ENCODE measurements at places on chromosomes 7 and 10. TPM values are rescaled to one million over a fixed set of nuclear protein-coding genes. Genes with fewer than 3 reads are reported as not detected.

GRCh38 chr10:103643381-103643780 lies 149.9 kb downstream of the NEURL1 start:
- H3K4me1 ChIP-seq = no peaks in the 10 kb centered on the region
- no peaks in the 10 kb centered on the region for H3K27me3 ChIP-seq
- no peak overlapping the region for H3K27ac ChIP-seq
- H3K4me3 ChIP-seq = no peak overlapping the region

XRCC2 gene
- total RNA-seq = 0.05 TPM

PRSS37 gene
- not detected for total RNA-seq

MYO3A gene
- total RNA-seq = 2.9 TPM

- H3K27me3 ChIP-seq = peaks cover 7% of the 10 kb centered on the region
- no peaks in the 10 kb centered on the region for H3K4me1 ChIP-seq
- H3K27ac ChIP-seq = no peak overlapping the region
- H3K36me3 ChIP-seq = no peaks in the 10 kb centered on the region
- no peak for DNase-seq
- H3K4me3 ChIP-seq = peak overlapping the region; percentile 54
These were observed 83.6 kb upstream of the MKI67 start for GRCh38 chr10:128209862-128210214.

- no peak overlapping the region for H3K27ac ChIP-seq
- H3K4me1 ChIP-seq = no peaks in the 10 kb centered on the region
- H3K4me3 ChIP-seq = no peak overlapping the region
- no peaks in the 10 kb centered on the region for H3K36me3 ChIP-seq
- no peak for DNase-seq
These were observed 459.1 kb downstream of the PTPRN2 start for GRCh38 chr7:158128572-158128971.

DNA sequence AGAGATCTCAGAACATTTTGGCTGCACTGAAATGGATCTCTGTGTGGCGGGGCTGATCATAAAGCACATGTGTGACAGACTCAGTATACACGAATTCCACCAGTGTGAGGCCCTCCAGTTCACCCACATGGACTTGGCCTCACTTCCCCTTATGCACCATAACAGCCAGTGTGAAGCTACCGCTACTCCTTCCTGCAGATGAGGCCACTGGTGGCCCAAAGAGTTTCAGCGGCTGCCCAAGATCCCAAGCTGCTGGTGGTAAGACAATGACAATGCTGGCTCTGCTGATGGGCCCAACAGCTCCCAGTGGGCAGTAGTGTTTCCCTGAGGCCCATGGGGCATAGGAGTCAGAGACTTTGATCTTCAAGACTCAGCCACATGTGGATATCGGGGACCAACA lies 21.0 kb upstream of the C10orf71 start:
- H3K4me3 ChIP-seq = no peak overlapping the region
- H3K4me1 ChIP-seq = no peaks in the 10 kb centered on the region
- H3K36me3 ChIP-seq = no peaks in the 10 kb centered on the region
- H3K27me3 ChIP-seq = peaks cover 6% of the 10 kb centered on the region
- no peak for DNase-seq

- H3K4me3 ChIP-seq = no peak overlapping the region
- no peaks in the 10 kb centered on the region for H3K4me1 ChIP-seq
- no peak overlapping the region for H3K27ac ChIP-seq
- no peak for DNase-seq
- no peaks in the 10 kb centered on the region for H3K27me3 ChIP-seq
- no peaks in the 10 kb centered on the region for H3K36me3 ChIP-seq
These were observed 222.9 kb upstream of the KMT2E start for GRCh38 chr7:104791080-104791479.

SVIL gene
- 28.6 TPM for total RNA-seq

DNA sequence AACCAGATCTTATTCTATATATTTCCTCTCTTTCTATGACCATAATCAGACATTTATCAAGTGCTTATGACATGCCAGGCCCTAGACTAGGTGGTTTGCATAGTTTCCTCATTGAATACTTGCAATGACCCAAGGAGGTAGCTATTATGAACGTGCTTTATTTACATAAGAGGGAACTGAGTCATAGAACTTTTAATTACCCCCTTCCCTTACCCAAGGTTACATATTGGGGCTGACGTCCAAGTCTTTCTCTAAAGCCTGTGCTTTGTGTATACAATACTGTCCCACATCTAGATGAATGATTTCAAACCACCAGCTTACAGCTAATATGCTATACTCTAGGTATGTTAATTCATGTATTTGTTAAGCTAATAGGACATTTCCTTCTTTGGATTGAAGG lies 91.9 kb upstream of the NPY start:
- no peak for DNase-seq
- H3K27me3 ChIP-seq = no peaks in the 10 kb centered on the region
- no peaks in the 10 kb centered on the region for H3K36me3 ChIP-seq
- H3K4me1 ChIP-seq = no peaks in the 10 kb centered on the region
- H3K4me3 ChIP-seq = no peak overlapping the region

CALML5 gene
- not detected for total RNA-seq

DNA sequence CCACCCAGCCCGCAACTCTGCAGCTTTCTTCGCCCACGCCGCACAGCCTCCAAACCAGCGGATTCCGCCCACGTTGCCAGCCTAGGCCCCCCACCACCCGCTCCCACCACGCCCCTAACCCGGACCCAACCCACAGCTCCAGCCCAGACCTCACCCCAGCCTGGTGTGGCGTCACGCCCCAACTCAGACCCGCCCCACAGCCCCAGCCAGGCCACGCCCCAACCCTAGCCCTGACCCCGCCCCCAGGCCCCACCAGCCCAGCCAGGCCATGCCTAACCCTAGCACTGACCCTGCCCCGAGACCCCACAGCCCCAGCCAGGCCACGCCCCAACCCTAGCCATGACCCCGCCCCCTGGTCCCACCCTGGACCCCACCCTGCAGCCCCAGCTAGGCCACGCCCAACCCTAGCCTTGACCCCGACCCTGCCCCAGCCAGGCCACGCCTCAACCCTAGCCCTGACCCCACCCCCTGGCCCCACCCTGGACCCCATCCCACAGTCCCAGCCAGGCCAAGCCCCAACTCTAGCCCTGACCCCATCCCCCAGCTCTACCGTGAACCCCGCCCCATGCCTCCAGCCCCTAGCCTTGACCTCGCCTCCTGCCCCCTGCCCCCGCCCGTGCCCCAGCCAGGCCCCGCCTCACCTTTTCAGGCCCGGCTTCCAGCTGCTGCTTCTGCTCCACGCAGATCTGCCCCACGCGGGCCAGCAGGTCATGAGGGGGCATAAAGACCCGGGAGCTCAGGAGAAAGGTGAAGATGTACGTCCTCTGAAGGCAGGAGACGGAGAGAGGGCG lies 64.0 kb downstream of the RASGEF1A start:
- peak; percentile 87 for DNase-seq
- H3K4me3 ChIP-seq = peak overlapping the region; percentile 15
- no peak overlapping the region for H3K27ac ChIP-seq
- H3K4me1 ChIP-seq = no peaks in the 10 kb centered on the region
- H3K27me3 ChIP-seq = no peaks in the 10 kb centered on the region

SPRN gene
- not detected for total RNA-seq

DNA sequence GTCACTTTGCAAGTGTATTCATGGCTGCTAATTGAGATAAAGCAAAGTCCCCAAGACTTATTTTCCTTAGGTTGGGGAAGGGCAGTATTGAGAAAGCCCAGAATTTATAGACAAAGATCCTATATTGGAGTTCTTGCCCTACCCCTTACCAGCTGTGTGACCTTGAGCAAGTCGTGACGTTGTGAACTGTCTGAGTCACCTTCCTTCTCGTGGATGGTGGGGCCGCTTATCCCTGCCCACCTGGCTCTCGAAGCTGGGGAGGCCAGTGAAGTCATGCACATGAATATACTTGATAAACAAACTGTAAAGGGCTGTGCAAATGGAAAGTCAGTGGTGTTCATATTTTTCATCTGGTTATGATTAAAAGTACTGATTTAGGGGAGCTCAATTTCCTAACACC lies 127.4 kb downstream of the TACC2 start:
- no peak overlapping the region for H3K27ac ChIP-seq
- no peaks in the 10 kb centered on the region for H3K4me1 ChIP-seq
- H3K27me3 ChIP-seq = no peaks in the 10 kb centered on the region
- H3K4me3 ChIP-seq = no peak overlapping the region
- H3K36me3 ChIP-seq = no peaks in the 10 kb centered on the region

LRRD1 gene
- not detected for total RNA-seq

DNA sequence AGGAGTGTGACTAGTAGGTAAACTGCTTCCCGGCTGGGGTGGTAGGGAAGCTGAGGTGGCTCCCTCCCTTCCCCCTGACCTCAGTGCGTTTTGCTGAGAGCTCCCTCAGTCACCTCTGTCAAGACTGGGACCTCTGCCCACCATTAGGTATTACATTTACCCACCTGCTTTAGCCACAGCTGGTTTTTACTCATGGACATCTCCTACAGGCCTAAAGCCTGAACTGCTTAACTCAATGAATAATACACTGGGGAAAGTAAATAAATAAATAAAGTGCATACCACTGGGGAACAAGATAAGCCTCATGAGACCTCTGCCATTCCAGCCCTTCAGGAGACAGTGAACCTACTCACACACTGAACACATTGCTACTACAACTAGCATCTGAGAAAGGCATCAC lies 38.9 kb upstream of the CDK13 start:
- DNase-seq = no peak
- H3K4me1 ChIP-seq = no peaks in the 10 kb centered on the region
- no peak overlapping the region for H3K4me3 ChIP-seq
- no peaks in the 10 kb centered on the region for H3K36me3 ChIP-seq
- no peak overlapping the region for H3K27ac ChIP-seq

DNA sequence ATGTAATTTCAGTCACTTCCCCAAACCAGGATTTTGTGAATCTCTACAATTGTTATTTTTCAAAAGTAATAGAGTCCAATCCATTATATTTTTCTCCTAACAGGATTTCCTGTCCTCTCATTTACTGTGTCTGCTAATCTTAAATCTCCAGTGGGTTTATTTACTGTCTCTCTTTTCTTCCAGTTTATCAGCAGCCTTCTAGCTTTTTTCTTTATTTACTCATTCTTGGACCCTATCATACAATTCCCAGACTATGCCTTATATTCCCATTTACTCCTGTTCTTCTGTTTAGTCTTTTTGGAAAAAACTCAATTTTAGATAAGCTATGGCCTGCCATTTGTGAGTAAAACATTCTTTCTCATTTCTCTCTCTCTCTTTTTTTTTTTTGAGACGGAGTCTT lies 94.7 kb downstream of the STK31 start:
- no peak overlapping the region for H3K27ac ChIP-seq
- no peak for DNase-seq
- no peaks in the 10 kb centered on the region for H3K4me1 ChIP-seq
- no peaks in the 10 kb centered on the region for H3K27me3 ChIP-seq

- H3K4me1 ChIP-seq = no peaks in the 10 kb centered on the region
- no peak overlapping the region for H3K4me3 ChIP-seq
- H3K27ac ChIP-seq = no peak overlapping the region
- no peak for DNase-seq
- no peaks in the 10 kb centered on the region for H3K36me3 ChIP-seq
These were observed 82.9 kb downstream of the ST7 start for GRCh38 chr7:117036053-117036669.

MSS51 gene
- total RNA-seq = 0.28 TPM

DNA sequence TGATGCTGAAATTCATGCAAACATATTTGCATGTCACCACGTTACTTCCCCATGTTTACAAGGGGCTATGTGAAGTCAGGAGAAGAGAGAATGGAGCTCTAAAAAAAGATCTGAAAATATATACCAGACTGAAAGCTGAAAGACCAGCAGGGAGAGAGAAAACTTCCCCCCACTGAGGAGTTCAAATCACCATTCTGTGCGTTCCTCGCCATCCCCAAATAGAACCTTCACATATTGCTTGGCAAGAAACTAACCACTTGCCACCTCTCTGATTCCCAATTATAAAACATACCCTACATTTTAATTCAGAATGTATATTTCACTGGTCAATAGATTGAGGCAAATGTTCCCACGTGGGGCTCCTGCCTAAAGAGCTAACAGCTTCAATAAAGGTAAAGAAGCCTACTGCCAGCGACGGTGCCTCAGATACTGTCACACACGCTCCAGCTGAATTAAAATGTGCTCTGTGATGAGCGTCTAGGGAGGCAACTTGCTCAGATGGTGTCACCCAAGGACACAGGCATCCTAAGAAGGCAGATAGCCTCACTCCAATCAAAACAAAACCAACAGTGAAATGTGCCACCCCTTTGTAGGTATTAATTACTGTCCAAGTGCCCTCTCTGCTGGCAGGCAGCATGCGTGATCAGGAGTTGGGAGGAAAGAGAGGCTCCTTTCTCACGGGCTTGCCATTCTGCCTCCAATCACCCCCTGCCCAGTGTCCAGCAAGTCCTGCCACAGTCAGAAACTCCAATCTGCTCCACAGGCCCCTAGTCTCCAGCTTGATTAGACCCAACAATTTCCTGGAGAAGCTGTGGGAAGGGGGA lies 298.2 kb downstream of the GRID1 start:
- H3K27ac ChIP-seq = no peak overlapping the region
- no peaks in the 10 kb centered on the region for H3K36me3 ChIP-seq
- no peaks in the 10 kb centered on the region for H3K4me1 ChIP-seq
- no peak for DNase-seq
- H3K27me3 ChIP-seq = no peaks in the 10 kb centered on the region

DNA sequence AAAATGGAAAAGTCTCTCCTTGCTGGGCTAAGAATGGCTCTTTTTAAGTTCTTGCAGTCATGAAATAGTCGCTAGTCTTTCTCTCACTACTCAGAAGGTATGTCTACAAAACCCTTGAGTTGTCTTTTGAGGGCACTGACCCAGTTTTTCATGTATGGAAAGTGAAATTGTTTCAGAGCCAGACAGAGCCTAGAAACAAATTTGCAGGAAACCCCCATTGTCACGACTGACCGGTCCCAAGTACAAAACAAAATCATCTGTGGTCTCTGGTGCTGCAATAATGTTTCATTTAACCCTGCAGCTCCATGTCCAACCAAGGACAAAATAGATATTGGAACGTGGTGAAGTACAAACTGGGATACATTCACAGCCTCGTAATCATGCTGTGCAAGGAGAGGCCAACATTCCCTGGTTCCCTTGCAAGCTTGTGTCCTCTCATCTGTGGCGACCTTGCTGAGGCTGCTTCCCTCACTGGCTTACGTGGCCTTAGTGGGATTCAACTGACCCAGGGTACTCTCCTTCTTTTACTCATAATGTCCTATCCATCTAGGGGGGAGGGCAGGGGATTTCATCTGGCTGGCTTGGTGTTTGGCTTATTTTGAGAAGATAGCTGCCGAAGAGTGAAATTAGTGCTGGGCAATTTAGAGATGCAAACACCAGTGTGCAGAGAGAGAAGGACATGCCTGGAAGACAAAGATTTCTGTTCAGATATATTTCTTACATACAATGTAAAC lies 172.5 kb downstream of the IPMK start:
- H3K4me3 ChIP-seq = no peak overlapping the region
- no peaks in the 10 kb centered on the region for H3K4me1 ChIP-seq
- H3K27ac ChIP-seq = no peak overlapping the region
- H3K36me3 ChIP-seq = no peaks in the 10 kb centered on the region

ASB10 gene
- total RNA-seq = not detected

GRCh38 chr10:44993226-44993921 lies 7.3 kb upstream of the ZNF22 start:
- no peaks in the 10 kb centered on the region for H3K27me3 ChIP-seq
- H3K36me3 ChIP-seq = no peaks in the 10 kb centered on the region
- H3K27ac ChIP-seq = peak overlapping the region; percentile 79
- no peak overlapping the region for H3K4me3 ChIP-seq
- peak; percentile 57 for DNase-seq
